Endothelial cell (in vitro differentiated cells): ENCODE measurements at places on chromosomes 7 and 10. TPM values are rescaled to one million over a fixed set of nuclear protein-coding genes. Genes with fewer than 3 reads are reported as not detected.

The CAPZA2 gene
- total RNA-seq = 195 TPM

- no peak for DNase-seq
These were observed 108.6 kb downstream of the NSUN6 start for GRCh38 chr10:18542832-18543231.

DNA sequence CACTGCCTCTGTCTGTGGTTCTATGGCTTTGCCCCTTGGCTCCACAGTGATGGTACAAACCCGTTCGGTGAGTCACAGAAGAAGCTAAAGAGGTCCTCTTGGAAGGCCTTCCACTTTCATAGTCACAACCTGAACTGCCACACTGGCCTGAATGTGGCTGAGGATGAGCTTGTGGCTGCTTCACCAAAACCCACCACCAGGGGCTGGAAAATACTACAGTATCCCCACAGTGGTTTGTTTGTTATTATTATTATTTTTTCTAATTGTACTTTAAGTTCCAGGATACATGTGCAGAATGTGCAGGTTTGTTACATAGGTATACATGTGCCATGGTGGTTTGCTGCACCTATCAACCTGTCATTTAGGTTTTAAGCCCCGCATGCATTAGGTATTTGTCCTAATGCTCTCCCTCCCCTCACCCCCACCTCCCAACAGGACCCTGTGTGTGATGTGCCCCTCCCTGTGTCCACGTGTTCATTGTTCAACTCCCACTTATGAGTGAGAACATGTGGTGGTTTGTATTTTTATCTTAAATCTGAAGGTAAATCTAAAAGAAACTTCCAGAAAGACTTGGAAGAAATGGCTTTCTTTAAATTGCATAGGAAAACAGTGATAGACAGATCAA, 160.8 kb upstream of the NPSR1 start:
- DNase-seq = peak; percentile 28

DNA sequence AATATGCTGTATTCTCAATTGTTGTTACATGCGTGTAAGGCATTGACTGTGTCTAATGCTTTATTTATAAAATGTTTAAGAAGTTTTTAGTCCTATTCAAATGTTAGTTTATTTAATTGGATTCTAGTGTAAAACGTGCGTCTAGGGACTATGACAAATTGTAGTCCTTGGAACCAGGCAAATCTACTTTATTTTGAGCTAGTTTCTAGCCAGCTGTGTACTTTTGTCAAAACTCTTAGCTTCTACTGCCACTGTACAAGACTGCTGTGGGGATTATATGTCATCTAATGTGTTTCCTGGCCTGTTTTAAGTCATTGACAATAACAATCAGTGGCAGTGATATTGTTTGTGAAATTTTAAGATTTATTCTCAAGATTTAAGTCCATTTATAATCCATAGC, 220.5 kb upstream of the SEMA3D start:
- no peak for DNase-seq

The SH2D4B gene
- total RNA-seq = 0.23 TPM

DNA sequence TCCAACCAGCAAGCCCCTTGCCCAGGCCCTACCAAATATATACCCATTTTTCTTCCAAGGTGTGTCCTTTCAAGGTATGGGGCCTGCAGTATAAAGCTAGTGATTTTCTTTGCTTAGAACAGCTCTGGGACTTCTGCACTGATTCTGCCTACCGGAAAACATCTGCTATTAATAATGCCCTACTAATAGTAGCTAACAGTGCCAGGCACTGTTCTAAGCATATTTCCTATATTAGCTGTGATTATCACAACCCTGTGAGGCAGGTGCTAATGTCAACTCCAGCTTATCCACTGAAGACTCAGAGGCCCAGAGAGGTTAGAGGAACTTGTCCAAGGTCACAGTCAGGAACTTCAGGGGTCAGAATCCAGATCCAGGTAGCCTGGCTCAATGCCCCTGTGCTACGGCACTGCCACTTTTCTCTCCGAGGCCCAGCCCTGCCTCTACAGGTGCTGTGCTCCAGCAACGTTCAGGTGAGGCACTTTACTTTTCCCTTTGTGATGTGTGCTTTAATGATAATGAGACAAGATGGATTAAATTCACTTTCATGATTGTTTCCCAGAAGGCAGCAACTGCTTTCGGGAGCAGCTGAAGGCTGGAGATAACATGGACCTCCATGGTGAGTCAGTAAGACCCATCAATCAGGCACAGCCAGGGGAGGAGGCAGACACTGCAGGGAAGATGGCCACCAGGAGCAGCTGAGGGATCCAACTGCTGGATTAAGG, 26.7 kb downstream of the TAS2R41 start:
- DNase-seq = no peak

The COL13A1 gene
- total RNA-seq = 22.6 TPM
